Pancreas (tissue), 10 donors: ENCODE measurements at places on chromosomes 4 and X. TPM values are rescaled to one million over a fixed set of nuclear protein-coding genes. Genes with fewer than 3 reads are reported as not detected.
A peak's percentile ranks its signal among the peaks of the same experiment; 100 is the strongest.

- DNase-seq = no peak
These were observed 329.3 kb downstream of the GBA3 start for GRCh38 chr4:23022032-23022431.

DNA sequence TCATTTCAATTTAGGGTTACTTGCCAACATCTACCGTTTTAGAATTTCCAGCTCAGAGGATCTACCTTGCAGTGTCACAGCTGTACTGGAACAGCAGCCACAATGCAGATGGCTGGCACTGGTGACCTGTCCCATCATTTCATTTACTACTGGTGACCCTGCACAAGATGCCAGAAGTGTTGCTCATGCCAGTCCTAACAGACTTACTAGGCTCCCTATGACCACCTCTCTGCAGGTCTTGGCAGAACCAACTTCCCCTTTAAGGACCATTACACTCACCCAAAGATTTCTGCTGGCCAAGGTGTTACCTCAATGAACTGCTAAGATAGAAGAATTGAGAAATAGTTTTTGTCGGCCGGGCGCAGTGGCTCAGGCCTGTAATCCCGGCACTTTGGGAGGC, 106.9 kb downstream of the C4orf51 start:
- DNase-seq = no peak

- DNase-seq = peak; percentile 51
These were observed 154.5 kb upstream of the SLC4A4 start for GRCh38 chr4:71184195-71184781.

GRCh38 chrX:57417827-57418226, 131.3 kb downstream of the FAAH2 start:
- DNase-seq = no peak

The C4orf51 gene
- not detected for total RNA-seq

GRCh38 chr4:18100657-18101056, 79.1 kb upstream of the LCORL start:
- DNase-seq = no peak

DNA sequence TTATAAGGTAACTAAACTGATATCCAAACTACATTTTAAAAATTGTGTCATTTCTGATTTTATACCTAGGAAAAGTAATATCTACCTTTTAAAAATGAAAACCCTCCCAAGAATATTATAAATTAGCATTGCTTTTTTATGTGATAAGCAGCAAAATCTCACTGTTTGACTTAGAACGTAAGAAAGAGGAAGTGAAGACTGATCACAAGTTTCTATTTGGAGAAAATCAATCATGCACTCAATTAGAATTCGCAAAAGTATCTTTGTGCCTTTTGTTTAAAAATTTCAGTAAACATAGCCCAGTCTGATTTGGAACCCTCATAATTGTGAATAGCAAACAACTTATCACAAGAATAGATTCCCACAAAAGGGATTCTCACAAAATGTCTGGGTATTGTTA, 142.7 kb downstream of the TENM3 start:
- DNase-seq = no peak
